ENCODE measurements at places on chromosomes 12 and 14. TPM values are rescaled to one million over a fixed set of nuclear protein-coding genes. Genes with fewer than 3 reads are reported as not detected.

The SLIRP gene
- 463 TPM for total RNA-seq

GRCh38 chr12:19484738-19485137 lies 45.4 kb downstream of the AEBP2 start:
- no peak for DNase-seq

- DNase-seq: no peak
Measured at GRCh38 chr12:57952766-57953165, 11.4 kb downstream of the ATP23 start.

DNA sequence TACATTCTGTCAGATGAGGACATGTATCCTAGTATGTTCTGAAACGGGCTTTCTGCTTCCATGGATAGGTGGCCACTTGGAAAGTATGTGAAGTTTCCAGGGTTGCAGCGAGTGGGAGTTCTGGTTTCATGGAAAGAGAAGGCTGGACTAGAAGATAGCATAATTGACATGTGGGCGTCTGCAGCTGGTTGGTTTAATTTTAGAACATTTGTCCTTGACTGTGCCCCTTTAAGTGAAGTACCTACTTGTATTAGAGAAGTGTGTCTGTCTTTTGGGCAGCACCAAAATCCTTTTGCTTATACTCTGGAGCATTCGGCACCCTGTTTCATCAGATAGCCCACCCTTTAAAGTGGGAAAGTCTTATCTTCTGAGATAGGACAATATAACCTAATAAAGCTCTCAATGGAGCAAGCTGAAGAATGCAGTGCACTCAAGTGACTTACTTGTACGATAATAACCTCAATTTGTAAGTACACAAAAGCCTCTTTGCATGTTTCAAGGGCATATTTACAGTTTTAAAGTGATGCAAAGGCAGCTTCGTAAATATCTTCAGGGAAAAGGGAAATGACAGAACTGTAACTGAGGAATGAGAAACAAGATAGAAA lies 35.2 kb downstream of the NTN4 start:
- DNase-seq: no peak

- DNase-seq: no peak
Measured at GRCh38 chr12:57491393-57492280, 3.8 kb downstream of the MARS1 start.

GRCh38 chr14:101232340-101233020 lies 328.8 kb upstream of the DIO3 start:
- peak; percentile 11 for DNase-seq

DNA sequence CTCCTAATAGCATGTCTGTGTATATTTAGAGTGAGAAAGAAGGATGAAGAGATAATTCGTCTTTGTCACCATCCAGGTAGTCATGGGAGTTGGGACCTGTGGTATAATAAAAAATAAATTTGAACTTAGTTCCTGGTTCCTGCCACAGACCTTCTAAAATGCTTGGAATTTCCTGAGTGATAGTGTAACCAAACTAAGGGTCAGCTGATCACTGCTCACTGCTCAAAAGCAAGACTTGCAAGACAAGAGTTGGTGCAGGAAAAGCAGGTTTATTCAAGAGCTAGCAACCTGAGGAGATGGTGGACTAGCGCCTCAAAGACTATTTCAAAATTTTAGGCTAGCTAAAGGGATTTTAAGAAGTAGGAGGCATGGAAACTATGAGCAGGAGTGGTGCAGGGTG lies 19.1 kb downstream of the ANG start:
- DNase-seq: no peak

DNA sequence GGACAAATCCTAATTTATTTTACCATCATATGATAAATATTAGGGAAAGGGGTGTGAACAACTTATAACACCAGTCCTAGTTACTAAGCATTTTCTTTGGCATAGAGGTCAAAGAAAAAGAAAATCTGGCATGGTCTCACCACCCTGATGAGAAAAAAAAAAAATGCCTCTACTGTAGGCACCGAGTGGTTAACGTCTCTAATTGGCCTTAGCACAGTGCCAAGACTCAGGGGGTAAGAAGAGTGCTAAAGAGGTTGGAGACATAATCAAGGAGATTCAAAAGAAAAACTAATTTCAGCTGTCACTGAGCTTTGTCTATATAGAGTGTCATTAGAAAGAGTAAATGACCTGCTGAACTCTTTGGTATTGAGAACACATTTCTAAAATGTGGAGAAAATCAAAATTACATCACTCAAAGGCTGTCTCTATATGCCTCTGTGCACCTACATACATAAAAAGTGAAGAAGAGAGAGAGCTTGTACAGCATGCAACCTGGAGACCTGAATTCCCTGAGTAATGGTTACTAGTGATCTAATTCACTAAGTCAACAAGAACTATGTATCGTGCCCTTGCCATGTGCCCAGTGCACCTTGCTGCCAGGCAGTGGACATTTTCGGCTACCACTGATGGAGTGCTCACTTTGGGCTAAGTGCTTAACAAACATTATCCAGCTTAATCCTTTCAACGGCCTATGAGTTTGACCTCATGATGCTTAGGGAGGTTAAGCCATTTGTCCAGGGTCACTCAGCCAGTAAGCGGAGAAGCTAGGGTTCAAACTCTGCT lies 113.8 kb upstream of the G2E3 start:
- no peak for DNase-seq

DNA sequence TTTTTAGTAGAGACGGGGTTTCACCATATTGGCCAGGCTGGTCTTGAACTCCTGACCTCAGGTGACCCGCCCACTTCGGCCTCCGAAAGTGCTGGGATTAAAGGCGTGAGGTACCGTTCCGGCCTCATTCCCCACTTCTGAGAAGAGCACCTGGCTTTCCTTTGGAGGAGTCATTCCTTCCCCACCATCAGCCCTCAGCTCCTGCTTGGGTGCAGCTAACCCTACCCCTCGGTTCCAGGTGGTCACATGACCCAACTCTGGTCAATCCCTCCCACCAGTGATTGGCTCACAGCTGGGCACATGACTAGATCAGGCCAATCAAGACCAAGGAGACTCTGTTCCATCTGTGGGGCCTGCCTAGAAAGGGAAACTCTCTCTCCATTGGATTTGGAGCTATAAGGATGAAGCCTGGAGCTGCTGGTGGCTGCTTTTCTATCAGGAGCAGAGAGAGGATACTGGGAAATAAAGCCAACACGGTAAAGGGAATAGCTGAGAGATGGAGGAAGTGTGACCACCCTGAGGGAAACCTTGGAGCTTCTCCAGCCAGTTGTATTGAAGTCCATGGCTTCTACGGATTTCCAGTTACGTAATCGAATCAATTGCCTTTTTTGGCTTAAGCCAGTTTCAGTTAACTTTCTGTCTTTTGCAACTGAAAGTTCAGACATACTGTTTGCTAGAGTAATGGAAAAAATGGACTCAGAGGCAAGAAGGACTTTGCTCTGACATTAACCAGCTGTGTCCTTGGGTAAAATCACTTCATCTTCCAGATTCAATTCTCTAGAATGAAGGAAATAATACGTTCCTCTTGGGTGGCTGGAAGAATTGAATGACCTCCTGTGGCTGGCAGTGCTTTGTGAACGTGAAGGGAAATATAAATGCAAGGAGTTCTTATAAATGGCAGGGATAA lies 19.7 kb upstream of the IFT81 start:
- no peak for DNase-seq

- no peak for DNase-seq
Measured at GRCh38 chr12:14443531-14443930, 78.0 kb downstream of the ATF7IP start.

- no peak for DNase-seq
Measured at GRCh38 chr12:30726647-30727046, 28.1 kb downstream of the CAPRIN2 start.

DNA sequence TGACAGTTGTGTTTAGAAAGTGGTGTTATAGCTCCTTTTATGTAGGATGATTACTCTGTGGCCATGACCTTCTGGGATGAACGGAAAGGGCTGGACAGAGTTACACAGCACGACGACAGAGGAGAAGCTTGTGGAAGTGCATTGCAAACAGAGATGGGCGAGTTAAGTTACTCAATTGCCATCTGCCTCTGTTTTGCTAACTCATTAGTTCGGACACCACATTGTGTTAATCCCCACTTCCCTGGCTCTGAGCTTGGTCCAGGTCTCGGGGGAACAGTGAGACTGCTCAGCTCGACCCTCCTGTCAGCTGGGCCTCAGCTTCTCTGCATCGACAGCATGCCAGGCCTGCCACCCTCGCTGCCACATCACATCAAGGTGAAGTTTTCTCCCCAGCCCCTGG lies 408.0 kb downstream of the ZFP36L1 start:
- DNase-seq: no peak

Measured in H7 (cell line).